ENCODE measurements at places on chromosomes 6 and 20.

DNA sequence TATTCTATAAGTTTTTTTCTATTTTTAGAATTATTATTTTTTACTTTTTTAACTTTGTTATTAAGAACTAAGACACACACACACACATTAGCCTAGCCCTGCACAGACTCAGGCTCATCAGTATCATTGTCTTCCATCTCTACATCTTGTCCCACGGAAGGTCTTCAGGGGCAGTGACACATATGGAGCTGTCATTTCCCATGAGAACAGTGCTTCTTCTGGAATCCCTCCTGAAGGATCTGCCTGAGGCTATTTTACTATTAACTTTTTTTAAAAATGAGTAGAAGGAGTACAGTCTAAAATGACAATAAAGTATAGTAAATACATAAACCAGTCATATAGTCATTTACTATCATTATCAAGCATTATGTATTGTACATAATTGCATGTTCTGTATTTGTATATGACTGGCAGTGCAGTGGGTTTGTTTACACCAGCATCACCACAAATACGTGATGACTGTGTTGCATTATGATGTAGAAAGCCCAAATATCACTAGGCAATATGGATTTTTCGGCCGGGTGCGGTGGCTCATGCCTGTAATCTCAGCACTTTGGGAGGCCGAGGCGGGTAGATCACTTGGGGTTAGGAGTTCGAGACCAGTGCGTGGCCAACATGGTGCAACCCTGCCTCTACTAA, 57.9 kb downstream of the HIVEP1 start:
- no peak for DNase-seq

DNA sequence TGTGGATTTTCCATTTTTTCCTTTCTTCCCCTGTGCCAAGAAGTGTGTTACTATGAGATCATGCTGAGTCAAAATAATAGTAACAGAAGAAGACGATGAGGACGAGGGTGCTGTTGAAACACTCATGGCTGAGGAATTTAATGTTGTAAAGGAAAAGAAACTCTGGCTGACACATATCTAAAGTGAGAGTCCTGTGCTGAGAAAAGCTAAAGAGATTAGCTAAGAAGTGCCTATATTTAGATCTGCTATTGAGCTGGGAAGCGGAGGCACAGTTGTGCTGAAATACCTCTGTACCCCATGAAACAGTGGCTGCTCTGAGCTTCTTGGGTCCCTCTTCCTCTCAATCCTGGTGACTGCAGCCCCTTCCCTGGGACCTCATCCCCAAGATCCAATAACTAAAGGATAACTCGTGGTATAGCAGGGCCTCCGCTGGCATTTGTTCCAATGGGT, 1.1 kb upstream of the SYTL3 start:
- no peak for DNase-seq

GRCh38 chr6:39952167-39952566, 17.9 kb upstream of the MOCS1 start:
- no peak for DNase-seq

DNA sequence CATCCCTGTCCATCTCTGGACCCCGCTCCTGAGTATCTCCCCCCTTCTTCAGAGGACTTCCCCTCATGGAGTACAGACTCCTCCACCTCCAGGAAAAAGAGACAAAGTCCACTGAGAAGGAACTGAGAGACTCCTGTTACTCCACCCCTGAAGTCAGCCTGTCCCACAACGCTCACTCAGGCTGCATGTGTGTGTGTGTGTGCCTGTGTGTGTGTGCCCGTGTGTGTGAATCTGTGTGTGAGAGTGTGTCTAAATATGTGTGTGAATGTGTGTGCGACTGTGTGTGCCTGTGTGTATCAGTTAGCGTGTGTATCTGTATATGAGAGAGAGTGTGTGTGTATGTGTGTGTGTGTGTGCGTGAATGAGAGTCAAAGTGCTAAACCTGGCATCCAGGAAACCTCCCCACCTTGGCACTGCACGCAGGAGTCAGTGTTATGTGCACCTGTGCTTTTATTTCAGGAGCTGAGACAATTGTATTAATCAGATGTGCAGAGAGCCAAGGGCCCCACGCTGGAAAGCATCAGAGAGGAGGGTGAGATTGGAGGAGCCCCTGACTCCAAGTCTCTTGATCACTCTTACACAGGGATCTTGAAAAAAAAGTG, 39.0 kb downstream of the HLA-A start:
- no peak for DNase-seq

GRCh38 chr20:49397525-49397924, 84.9 kb downstream of the KCNB1 start:
- peak; percentile 93 for DNase-seq

GRCh38 chr6:12504325-12504966, 212.1 kb upstream of the PHACTR1 start:
- DNase-seq = peak; percentile 58

DNA sequence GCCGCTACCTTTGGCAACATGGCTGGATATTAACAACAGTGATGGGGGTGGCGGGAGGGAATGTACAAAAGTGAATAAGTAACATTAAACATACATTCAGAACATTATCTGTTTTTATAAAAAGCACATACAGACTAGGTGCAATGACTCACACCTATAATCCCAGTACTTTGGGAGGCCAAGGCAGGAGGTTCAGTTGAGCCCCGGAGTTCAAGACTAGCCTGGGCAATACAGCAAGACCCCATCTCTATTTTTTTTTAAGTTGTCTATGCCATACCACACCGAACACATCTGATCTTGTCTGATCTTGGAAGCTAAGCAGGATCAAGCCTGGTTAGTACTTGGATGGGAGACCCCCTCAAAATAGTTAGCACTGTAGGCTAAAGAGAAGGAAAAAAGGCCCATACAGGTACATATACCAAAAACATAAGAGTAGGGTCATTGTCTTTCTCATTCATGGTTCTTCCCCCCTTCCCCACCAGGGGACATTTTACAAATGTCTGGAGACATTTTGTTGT, 1.7 kb upstream of the HCK start:
- no peak for DNase-seq

GRCh38 chr6:71457929-71458328, 169.3 kb downstream of the OGFRL1 start:
- DNase-seq = no peak

DNA sequence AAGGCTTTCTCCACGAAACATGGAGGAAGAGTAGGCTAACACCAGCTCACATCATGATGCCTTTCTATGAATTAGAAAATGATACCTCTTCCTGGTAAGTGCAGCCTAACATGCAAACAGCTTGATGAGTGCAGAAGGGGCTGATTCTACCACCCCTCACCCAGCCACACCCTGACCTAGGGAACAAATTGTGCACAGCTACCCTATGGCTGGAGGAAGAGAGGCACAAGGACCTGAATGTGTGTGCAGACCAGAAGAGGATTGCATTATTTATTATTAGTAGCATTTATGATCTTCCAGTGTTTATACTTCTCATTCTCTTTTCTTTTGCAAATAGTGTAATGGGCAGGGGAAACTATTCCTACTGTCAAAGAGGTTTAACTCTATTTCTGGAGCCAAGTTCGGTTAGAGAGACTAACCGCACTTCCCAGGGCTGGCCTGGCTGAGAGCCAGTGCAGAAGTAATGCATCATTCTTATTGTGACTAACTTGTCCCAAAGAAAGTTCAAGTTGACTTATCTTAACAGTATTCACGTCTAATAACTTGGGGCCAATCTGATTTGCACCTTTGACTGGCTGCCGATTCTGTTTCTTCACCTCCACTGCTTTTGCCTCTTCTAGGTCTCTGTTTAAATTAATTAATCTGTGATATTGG, 237.5 kb downstream of the CD83 start:
- no peak for DNase-seq

GRCh38 chr6:54002116-54002515, 109.1 kb upstream of the MLIP start:
- DNase-seq = no peak

DNA sequence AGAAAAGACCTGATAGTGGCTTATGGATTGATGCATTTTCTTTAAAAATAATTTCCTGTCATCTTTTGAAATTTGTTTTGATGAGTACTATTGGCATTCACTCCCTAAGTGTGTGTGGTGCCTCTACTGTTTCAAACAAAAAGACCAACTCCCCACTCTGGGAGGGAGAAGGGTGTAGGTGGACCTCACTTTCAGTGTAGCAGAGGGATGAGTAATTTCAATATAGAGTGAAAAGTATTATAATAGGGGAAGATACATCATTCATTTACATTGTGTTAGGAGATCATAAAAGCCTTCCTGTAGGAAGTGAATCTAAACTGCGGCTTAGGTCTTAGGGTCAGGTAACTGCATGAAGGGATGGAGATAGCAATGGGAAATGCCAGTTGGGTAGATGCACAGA, 46.4 kb downstream of the SAMD3 start:
- no peak for DNase-seq

GRCh38 chr20:3661814-3662665, 1.2 kb downstream of the GFRA4 start:
- peak; percentile 2 for DNase-seq

DNA sequence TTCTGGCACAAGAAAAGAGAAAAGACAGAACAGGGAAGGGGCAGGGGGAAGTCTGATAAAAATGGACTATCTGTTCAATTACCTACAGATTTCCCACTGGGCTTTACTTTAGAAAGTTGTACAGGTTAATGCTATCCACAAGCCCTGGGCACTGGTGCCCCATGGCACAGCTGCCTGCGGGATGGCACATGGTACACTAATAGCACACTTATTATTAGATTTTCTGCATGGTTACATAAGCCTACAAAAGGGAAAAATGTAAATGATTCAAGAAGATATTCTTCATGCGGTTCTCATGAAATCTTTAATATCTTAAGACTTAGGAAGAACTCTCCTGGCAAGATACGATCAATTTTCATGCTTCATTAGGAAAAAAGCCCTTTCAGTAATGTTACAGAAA, 137.5 kb downstream of the GMPR start:
- no peak for DNase-seq

- no peak for DNase-seq
Measured at GRCh38 chr20:842547-842940, 9.0 kb downstream of the FAM110A start.

DNA sequence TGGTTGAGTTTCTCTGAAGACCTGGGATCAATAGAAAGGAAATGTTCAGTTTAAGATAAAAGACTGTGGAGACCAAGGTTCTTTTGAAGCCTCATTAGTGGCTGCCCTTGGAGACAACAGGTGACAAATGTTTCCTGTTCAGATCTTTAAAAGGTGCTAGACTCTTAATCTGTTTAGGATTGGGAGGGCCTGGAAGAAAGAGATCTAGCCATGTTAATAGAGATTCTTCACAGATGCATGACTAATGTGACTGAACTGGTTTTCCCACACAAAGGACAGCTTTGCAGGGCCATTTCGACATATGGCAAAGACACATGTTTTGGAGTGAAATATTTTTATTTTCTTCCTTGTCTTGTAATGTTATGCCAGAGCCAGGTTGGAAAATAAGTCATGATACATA, 82.2 kb downstream of the WDR27 start:
- no peak for DNase-seq

- DNase-seq = no peak
Measured at GRCh38 chr6:27149150-27149549, 98.4 kb upstream of the PRSS16 start.

- no peak for DNase-seq
Measured at GRCh38 chr6:73236144-73236750, 11.0 kb upstream of the KHDC1L start.

DNA sequence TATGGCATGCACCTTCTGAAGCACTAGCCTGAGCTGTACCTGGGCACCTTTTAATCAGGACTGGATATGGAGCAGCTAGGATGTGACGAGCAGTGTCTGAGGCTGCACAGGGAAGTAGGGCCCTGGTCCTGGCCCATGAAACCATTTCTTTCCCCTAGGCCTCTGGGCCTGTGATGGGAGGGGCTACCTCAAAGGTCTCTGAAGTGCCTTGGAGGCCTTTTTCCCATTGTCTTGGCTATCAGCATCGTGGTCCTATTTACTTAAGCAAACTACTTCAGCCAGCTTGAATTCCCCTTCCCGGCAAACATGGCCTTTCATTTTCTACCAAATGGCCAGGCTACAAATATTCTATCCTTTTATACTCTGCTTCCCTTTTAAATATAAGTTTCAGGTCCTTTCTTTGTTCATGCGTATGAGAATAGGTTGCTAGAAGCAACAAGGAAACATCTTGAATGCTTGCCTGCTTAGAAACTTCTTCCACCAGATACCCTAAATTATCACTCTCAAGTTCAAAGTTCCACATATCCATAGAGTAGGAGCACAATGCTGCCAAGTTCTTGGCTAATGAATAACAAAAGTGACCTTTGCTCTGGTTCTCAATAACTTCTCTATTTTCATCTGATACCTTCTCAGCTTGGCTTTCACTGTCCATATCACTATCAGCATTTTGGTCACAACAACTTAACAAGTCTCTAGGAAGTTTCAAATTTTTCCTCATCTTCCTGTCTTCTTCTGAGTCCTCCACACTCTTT, 673.1 kb downstream of the HTR1B start:
- DNase-seq = no peak

GRCh38 chr6:89357390-89357789, 4.9 kb upstream of the UBE2J1 start:
- no peak for DNase-seq

DNA sequence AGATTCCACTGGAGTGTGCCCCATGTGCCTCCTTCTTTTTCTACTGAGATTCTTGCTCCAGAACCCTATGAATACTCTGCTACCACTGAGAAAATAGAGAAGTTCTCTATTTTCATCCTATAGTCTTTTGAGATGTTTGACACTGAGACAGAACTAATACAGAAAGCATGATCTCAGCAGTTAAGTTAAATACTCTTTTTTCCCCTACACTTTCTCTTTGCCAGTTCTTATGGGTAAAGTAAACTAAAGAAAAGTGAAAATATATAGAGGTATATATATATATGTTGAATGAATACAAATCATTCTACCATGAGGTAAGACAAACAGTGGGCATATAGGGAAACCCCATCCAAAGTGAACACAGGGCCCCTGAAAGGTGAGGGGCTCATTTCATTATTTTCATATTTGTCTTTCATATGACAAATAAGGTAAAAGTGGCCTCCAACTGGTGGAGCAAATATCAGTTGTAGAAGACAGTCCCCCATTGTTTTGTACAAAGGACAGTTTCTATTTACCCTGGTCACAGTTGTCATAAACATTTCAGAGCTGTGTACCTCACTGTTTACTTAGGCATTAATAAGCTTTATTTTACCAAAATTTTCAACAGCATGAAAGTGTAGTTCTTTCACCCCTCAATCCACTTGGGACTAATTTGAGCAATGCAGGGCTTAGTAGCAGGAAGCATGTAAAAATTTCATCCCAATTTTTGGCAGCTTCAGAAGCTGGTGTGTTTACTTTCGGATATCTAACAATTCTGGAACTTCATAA, 188.3 kb upstream of the MARCKS start:
- DNase-seq = no peak

DNA sequence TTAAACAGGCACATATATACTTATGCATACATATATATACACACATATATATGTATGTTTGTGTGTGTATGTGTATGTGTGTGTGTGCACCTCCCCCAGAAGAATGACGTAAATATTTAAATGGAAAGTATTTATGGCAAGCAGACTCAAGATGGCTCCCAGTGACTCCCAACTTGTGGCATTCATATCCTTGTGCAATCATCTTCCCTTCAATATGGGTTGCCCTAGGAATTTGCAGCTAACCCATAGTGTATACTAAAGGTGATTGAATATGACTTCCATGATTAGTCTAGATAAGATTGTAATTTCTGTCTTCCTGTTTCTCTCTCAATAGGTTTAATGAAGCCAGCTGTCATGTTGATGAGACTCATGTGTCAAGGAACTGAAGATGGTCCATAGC, 127.6 kb downstream of the TRDN start:
- no peak for DNase-seq

- DNase-seq = peak; percentile 60
Measured at GRCh38 chr6:6006428-6007365, at the start of gene NRN1. NRN1 (minus strand) TSS chr6:6006925; CDS start chr6:6006749, 176 bp downstream.

GRCh38 chr6:8707956-8708772, 272.8 kb upstream of the SLC35B3 start:
- peak; percentile 18 for DNase-seq

- no peak for DNase-seq
Measured at GRCh38 chr20:517221-517620, 26.4 kb downstream of the CSNK2A1 start.

Data from WERI-Rb-1 (cell line).